Stimulated activated CD4-positive, alpha-beta T cell treated with anti-CD3 and anti-CD28 coated beads, Interleukin-4, amount 100 ng/mL, for 24 hours (primary cell): ENCODE measurements at places on chromosomes 1 and 21.

- no peak for DNase-seq
These were observed 178.7 kb downstream of the VAV3 start for GRCh38 chr1:107786203-107786845.

DNA sequence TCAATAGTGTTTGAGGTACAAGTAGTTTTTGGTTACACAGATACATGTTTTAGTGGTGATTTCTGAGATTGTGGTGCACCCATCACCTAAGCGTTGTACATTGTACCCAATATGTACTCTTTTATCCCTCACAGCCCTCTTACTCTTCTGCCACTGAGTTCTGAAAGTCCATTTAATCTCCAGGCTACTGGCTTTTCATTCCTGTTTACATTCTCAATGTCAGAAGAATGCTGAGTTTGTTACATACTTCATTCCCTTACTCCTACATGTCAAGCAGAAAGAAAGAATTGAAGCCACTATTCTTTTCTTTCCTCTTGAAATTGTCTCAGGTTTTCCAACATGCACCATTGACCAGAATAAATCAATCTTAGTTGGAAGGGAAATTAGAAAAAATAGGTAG lies 1565.9 kb downstream of the PLA2G4A start:
- DNase-seq, result no peak

- no peak for DNase-seq
These were observed 100.0 kb upstream of the EDEM3 start for GRCh38 chr1:184854496-184855140.

DNA sequence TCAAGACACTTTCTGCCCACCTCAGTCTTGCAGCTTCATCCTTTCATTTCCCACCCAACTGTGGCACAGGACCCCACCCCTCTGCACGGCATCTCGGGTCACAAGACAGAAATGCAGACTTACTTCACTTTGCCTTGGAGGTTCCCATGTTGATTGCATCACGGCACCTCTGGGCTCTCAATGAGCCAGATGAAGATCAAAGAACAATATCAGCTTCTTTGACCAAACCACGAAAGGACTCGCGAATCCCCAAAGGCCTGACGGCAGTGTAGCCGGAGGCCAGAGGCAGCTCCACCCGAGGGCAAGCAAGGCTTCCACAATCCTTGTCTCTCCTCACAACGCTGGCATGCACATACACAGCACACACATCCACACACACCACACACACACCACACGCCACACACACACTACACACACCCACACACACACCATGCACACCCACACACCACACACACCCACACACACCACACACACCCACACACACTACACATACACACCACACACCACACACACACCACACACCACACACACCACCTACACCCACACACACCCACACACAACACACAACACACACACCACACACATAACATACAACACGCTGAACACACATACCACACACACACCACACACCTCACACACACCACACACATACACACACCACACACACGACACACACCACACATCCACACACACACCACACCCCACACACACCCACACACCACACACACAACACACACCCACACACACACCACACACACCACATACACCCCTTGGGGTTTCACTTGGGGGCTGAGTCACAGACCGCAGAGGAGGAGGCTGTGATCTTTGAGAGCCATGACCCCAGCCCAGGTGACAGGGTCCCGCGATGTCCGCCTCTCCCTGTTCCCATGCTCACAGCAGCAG lies 35.8 kb downstream of the UBASH3A start:
- DNase-seq, result peak; percentile 45
